Posterior cingulate gyrus (tissue), 11 donors: ENCODE measurements at places on chromosomes 3 and 15.

- no peak for DNase-seq
Observed at GRCh38 chr15:68015244-68015643, 38.9 kb upstream of the PIAS1 start.

- DNase-seq: no peak
Observed at GRCh38 chr15:49751751-49752150, 130.9 kb downstream of the DTWD1 start.

DNA sequence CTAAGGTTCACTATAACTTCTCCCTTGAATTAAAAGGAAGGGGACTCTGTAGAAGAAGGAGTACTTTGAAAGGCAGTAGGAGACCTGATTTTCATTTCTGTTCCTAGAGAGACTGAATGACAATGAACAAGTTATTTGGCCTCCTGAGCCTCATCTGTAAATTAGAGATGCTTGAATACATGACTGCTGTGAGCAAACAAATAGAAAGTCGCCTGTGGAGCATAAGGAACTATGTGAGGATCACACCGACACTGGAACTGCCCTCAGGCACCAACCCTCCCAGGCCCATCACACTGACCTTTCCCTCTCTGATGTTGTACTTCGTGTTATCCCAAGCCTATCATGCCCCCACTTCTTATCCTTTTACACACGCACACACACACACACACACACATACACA lies 48.6 kb downstream of the IMPG2 start:
- no peak for DNase-seq

- DNase-seq: no peak
Observed at GRCh38 chr3:63521657-63522056, 130.8 kb upstream of the SNTN start.

DNA sequence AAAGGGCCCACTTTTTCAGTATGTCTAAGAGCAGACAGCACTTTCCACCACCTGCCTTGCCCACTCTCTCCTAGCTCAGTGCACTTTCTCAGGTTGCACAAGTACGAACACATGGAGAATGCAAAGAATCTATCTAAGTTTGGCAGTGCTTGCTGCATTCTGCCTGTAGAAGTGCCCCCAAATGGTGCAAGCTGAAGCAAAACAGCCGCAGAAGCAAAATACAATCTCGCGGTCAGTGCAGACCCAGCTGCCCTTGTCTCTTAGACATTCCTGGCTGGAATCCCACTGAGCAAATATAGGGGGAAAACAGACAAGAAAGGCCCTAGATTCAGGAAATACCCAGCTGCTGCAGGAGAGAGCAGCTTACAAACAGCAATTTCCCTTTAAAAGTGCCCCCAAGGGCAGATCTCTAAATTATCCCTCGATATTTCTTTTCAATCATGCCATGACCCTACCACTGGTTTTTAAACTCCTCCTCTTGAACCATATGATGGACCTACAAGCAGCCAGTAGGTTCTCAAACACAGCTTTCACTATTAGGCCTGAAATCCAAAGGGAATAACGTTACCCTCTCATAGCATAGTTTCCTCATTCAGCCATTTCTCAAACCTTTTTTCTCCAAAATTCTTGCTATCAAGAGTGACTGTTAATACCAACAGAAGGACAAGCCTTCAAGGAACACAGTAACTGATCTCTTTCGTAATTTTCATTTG lies 67.0 kb downstream of the TNIK start:
- no peak for DNase-seq

GRCh38 chr3:4809922-4810321 lies 169.3 kb upstream of the BHLHE40 start:
- no peak for DNase-seq

GRCh38 chr3:58635371-58636285 lies 30.9 kb downstream of the FAM3D start:
- DNase-seq: no peak

DNA sequence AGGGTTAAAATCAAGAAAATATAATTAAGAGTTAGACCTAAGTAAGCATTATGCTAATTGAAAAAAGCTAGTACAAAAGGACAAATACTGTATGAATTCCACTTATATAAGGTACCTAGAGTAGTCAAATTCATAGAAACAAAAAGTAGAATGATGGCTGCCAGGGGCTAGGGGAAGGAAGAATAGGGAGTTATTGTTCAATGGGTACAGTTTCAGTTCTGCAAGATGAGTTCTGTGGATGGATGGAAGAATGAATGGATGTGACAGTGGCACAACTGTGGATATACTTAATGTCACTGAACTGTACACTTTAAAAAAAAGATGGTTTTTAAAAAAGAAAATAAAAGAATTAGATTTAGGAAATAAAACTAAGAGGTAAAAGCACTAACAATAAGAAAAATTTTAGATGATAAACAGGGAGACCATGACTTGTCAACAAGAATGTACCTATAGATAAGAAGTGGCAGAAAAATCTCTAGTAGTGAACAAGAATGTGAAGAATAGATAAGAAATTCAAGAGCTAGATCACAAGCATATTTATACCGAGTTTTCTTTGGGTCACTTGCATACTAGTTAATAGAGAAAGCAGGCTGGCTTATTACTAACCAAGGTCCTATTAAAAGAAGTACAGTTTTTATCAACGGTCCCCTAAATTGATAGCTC lies 5.5 kb downstream of the IFT80 start:
- no peak for DNase-seq

DNA sequence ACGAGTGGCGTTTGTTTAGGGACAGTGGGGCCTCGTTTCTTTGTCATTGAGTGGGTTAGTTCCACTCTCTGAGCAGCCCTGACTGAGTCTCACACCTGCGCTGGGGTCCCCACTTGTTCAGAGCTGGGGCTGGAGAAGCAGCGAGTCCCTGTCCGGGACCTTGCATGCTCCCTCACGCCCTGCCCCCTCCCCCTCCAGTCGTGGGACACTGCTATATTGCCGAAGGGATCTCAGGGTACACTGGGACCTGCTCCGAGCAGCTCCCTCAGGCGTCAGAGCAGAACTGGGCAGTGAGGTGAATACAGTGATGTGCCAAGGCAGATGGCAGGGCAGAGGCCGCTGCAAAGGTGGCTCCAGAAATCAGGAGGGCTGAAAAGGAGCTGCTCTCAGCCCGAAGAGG lies 59.9 kb upstream of the KLF13 start:
- no peak for DNase-seq

- DNase-seq: no peak
Observed at GRCh38 chr3:25633919-25634318, 30.8 kb downstream of the TOP2B start.

DNA sequence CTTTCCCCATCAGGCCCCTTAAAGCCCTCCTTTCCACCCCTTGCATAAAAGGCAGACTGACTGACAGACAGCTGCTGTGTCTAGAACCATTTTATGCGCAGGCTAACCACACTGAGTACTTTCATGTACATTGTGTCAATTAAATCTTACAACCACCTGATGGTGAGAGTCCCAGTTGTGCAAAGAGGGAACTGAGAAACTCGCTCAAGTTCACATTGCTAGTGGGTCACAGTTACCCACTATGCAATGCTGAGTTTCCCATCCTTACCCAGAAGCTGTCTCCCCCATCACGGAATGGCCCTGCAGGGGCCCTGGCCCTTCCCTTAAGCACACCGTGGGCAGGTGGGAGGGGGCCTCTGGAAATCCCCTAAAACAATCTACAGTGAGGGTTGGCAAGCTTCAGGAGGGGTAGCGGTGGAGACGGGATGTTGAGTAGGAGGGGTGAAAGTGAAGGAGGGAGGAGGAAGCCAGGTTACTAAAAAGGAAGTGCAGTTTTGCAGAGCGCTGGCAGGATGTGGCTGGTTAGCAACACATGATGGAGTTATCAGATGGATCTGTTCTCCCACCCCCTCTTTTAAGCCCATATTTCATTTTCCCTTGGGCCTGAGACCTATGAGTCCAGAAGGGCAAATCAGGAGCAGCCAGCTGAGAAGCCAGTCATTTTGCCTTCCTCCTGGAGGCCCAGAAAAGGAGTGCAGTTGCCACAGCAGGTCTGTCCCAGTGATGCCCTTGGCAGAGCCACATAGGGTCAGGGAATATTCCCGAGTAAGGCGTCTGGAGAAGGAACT lies 30.0 kb downstream of the STARD5 start:
- no peak for DNase-seq

GRCh38 chr3:127798716-127799115 lies 23.6 kb downstream of the MGLL start:
- DNase-seq: no peak

DNA sequence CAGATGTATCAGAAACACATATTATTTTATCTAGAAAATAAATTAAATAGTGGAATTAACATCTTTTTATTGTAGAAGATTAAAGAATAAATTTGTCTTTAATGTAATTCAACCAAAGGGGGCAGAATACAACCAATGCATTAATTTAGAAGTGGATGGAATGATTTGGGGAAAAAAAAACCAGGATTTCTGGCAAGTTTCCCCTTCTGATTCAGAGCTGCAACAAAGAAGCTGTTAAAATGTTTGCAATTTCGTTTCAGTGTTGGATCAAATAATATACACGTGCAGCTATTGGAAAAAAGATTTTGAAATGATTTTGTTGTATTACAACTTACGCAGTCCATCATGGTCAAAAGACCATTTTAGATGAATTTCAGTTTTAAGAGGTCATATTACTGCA lies 71.6 kb upstream of the ZNF280D start:
- no peak for DNase-seq
